DMS79 (cell line): ENCODE measurements at places on chromosomes 1 and 21.

GRCh38 chr1:156489935-156490293 is 10.7 kb downstream of the MEF2D start:
- no peak for DNase-seq

DNA sequence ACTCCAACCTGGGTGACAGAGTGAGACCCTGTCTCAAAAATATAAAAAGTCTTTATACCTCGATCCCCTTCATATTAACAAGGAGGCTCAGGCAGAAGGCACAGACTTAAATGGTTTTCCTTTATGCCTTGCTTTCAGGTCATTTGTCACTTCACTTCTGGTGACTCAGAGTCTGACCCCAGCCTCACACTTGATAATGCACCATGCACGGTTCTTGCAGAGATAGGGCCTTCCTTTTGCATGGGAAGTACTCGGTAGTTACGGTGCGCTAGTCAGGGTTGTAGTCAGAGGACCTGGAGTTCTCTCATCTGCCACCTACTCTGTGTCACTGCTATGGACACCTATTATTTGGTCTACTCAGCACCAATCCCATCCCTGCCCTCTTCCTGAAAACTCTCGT is 43.6 kb upstream of the BMP8B start:
- DNase-seq, result no peak

- no peak for DNase-seq
Measured at GRCh38 chr21:31929548-31929947, 56.7 kb downstream of the HUNK start.

GRCh38 chr1:231628207-231628876 is 1.8 kb downstream of the DISC1 start:
- no peak for DNase-seq

- no peak for DNase-seq
Measured at GRCh38 chr1:9714257-9714718, 62.8 kb downstream of the PIK3CD start.

GRCh38 chr21:44949779-44950198 is 10.0 kb downstream of the SLX9 start:
- peak; percentile 34 for DNase-seq

DNA sequence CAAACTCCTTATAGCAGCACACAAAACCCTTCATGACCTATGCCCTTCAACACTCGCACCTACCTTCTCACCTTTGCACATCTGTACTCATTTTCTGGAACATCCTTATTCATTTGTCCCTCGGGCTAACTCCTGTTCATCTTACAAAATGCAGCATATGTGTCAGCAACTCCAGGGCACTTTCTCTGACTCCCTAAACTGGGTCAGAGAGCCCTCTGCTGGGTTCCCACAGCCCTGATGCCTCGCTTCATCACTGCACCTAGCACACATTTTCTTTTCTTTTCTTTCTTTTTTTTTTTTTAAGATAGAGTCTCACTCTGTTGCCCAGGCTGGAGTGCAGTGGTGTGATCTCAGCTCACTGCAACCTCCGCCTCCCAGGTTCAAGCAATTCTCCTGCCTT is 54.0 kb downstream of the RAB3B start:
- DNase-seq, result no peak

DNA sequence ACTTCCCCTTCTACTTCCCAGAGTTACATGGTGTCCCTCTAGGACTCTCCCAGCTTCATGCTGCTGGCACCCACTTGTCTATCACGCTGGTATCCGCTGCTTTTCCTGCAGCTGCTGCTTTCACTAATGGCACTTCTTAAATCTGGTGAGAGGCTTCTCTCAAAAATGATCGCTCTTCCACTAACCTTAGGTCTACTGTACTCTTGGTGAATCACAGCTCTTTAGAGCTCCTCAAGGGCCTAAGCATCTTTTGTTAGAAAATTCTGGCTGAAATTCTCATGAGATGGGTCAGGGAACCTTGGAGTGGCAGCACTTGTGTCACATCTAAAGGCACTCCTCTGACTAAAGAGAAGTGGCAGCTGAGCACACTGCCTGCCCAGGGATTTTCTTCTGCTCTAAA is 32.1 kb downstream of the ZMYND12 start:
- peak; percentile 99 for DNase-seq

DNA sequence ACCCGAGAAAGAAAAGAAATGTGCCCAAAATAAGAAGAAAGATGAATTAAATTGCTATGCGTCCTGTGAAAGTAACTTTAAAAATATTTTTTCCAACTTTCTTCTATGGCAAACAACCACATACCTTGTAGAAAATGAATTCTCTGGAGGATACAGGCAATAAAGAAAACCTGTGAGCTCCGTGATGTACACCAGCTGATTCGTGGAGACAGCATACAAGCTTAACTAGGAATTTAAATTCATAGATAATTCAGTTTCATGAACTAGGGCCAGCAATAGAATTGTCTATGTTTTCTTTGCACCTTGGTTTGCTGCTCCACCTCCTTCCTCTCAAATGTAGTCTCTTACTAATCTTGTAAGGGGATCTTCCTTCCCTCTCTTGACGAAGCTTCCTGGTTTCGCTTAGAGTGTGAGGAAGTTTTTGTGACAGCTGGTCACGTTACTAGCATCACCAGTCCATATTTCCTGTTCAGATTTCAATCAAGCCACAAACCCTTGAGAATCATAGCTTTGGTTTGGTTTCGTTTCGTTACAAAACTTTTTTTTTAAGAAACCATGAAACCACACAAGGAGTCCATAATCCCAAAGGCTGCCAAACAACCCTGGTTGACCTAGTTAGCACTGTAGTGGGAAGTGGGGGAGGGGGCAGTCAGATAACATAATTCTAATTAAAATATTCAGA is 35.8 kb downstream of the GREM2 start:
- no peak for DNase-seq

GRCh38 chr1:223776075-223776814 is 63.9 kb downstream of the CAPN2 start:
- no peak for DNase-seq

DNA sequence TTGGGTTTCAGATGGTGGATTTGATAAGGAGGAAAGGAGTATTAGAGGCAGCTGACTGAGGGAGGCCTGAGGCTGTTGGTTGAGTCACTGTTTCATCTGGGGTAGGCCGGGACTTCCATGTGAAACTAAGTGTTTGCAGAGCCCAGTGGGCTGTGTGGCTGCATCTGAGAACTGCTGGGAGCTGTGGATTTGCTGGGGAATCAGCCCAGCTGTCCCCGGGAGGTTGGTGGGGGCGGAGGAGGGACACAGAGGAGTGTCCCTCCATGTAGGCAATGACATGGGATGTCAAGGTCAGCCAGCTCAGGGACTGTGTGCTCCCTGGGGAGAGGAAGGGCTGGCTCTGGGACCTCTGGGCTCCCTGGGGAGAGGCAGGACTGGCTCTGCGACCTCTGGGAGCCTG is 36.4 kb downstream of the SLC2A7 start:
- no peak for DNase-seq

DNA sequence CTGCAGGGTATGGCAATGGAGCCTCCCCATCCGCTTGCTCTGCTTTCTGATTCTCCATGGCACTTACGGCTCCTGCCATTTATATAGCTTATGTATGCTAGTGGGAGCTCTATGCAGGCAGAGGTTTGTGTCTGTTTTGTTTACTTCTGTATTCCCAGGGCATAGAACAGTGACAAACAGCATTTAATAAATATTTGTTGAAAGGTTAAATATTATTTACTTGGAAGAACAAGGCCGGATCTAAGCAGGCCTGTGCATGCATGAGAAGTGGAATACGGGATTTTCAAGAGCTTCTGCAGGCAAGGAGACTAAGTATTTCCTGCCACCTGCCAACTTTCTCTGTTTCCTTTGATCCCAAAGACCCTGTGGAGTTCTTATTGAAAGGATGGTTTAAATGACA is 90.7 kb downstream of the XCL2 start:
- DNase-seq, result no peak

- no peak for DNase-seq
Measured at GRCh38 chr21:41196993-41197392, 29.0 kb downstream of the BACE2 start.

DNA sequence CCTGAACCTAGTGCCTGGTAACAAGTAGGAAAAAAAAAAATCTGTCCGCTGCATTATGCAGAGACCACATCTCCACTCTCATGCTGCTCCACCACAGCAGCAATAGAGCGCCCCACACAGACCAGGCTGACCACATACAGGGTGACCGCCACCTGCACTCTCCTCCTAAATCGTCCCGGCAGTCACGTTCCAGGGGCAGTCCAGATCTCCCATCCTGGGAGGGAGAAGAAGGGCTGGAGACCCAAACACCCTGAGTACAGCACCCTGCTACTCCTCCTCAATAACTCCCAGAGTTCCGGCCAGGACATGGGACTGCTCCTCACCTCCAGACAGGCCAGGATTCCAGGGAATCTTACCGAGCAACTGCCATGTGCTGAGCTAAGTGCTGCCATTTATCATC is 15.3 kb downstream of the URB1 start:
- no peak for DNase-seq

GRCh38 chr1:159228554-159228953 is 23.9 kb downstream of the ACKR1 start:
- no peak for DNase-seq

DNA sequence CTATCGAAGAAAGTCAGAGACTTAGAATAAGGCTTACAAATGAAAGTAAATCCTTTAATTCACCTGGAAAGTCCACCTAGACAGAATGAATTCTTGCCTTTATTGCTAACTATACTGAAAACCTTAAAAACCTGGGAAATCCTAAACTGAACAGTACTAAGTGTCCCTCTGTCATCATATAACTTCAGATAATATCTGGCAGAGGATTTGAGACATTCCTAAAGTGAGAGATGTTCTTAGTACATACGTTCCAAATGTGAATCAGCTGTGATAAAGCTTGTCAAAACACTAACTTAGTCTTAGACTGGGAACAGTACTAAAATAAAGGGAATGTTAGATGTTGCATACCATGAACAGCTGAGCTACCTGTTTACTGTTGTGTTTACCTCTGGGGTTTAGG is 121.7 kb downstream of the TNFSF18 start:
- no peak for DNase-seq

DNA sequence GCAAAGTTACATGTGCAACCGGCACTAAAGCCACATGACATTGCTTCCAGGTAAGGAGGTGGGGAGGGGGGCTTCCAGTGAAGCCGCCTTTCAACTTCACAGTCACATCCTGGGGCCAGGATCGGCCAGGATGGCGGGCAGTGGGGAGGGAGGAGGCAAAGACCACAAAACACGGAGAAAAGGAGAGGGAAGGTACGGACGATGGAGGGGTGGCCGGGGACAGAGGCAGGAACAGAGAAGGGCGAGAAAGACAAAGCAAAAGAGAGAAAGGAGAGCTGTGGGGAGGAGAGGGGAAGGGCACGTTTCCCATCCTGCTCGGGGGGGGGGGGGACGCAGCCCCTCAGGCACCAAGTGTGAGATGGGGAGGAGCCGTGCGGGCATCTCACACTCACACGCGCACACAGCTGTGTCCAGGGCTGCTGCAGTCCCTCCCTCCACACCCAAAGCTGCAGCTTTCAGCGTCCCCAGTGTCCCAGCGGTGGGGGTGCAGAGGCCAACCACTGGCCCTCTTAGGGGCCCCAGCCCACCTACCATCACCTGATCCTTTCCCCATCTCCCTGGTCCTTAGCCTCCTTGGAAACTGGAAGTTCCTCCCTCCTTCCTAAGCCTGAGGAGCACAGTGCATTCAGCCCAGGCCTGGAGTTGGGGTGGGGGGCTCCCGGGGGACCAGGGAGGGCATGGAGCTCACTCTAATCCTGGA is 2.4 kb downstream of the SH2D5 start:
- DNase-seq, result no peak

GRCh38 chr1:227764019-227764391 is 28.8 kb downstream of the SNAP47 start:
- no peak for DNase-seq

DNA sequence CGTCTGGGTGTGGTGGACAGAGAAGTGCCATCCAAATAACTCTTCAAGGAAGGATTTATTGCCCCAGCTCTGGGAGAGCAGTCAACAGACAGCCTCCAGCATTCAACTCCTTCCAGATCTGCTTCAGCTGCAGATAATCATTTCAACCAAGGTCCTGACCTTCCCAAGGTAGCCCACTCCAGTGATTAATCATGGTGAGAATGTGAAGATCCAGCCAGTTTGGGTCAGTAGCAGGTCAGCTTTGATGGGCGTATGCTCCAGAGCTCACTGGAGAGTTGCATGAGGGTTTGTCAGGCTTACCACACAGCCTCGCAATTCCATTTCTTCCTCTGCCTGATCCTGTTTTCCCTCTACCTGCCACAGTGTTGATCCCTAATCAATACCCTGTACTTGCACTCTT is 214.5 kb upstream of the ZRANB2 start:
- no peak for DNase-seq

- no peak for DNase-seq
Measured at GRCh38 chr1:1100296-1100695, 15.6 kb downstream of the C1orf159 start.

- DNase-seq, result no peak
Measured at GRCh38 chr1:115978292-115978941, 2.1 kb downstream of the SLC22A15 start.

DNA sequence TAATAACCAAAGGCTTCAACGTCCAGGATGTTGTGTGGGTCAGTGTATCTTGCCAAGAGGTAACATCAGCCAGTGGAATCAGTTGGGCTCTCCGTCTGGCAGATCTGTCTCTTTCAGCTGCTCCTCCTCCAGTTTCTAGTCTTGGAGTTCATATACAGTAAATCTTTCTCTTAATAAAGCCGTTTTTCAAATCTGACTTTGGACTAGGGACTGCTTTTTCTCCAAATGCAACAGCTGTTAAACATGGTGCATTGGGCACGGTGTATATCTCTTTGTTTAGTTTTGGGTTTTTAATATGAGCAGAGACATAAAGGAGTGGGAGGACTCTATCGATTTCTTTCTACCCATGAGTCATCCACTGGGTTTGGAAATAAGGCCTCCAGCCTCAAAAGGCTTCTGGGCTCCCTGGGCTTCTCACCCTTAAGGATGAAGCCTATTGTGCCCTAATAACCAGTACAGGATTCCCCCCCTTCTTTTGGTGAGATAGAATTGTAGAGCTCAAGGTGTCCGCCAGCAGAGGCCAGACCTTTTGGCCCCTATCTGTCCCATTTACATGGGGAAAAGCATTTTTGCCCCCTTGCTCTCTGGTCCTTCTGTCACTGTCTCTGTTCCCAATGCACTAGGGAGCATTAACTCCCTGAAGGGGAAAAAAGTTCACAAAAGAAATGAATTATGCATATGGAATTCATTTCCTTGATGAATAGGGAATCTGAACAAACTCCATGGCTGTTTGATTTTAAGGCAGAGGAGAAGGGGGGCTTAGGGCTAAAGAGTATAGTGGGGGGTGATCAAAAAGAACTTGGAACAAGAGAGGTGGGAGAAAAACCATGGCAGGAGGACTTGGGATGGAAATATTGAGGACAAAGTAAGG is 86.0 kb downstream of the PBX1 start:
- no peak for DNase-seq

DNA sequence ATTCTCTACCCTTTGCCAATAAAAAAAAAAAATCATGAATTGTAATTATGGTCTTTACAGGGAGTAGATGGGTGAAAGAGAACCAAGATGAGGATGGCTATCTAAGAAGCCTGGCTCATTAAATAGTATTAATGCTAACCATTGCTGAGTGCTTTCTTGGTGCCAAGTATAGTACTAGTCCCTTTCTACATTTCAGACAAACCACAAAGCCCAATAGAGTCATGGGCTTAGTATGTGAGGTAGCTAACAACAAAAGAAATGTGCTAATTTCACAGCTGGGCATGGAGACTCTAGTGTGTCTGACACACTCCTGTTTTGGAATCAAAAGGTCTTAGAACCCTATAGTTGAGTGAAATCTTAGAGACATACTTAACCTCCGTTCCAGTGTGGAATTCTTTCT is 84.5 kb upstream of the ESRRG start:
- DNase-seq, result no peak

- DNase-seq, result no peak
Measured at GRCh38 chr21:37210130-37210529, 57.0 kb downstream of the VPS26C start.

GRCh38 chr1:29321176-29321575 is 84.9 kb downstream of the PTPRU start:
- no peak for DNase-seq
